ENCODE measurements at places on chromosomes 11 and 22.
A peak's percentile ranks its signal among the peaks of the same experiment; 100 is the strongest.

DNA sequence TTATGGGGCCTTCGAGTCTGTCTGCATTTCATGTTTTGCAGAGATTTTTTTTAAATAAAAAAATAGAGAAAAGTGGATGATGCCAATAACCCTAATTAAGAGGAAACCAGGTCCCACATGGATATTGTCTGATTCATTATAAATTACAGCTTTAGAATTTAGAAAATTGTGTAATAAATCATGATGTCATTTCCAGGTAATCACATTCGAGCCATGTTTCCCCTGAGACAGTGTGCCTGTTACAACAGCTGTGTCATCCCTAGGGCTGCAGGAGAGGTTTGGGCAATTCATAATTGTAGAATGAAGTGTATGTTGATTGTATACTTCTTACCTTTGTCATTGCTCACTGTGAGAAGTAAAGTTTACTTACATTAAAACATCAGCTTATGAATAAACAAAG lies 38.3 kb downstream of the NCAM1 start:
- DNase-seq: no peak

- DNase-seq: peak; percentile 45
Observed at GRCh38 chr22:40525250-40525884, 111.2 kb downstream of the MRTFA start.

GRCh38 chr11:31722754-31723153 lies 88.4 kb downstream of the PAX6 start:
- no peak for DNase-seq

DNA sequence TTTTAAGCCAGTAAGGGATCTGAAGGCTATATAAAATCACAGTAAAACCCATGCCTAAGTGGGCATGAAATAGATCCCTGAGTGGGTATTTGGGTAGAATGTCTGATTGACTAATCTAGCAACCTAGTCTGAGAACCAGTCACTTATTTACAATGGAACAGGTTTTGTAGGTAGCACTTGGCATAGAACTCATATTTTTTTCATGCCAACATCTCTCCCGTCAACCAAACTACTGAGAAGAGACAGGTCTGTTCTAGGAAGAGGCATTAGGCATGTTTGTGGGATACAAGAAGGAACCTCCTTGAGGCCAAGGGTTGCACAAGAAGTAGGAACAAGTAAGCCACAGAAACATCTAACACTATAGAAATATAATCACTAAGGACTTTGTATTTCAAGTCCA lies 840.4 kb upstream of the TENM4 start:
- no peak for DNase-seq

DNA sequence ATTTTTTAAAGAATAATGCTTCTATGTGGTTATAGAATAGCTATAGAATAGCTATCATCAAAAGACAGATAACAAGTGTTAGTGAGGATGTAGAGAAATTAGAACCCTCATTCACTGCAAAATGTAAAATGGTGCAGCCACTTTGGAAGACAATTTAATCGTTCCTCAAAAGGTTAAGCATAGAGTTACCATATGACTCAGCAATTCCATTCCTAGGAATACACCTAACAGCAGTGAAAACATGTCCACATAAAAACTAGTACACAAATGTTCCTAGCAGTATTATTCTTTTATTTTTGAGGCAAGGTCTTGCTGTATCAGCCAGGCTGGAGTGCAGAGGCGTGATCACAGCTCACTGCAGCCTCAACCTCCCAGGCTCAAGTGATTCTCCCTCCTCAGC lies 34.0 kb downstream of the RTL6 start:
- no peak for DNase-seq

GRCh38 chr11:122807731-122808477 lies 30.4 kb upstream of the CRTAM start:
- no peak for DNase-seq

- DNase-seq: no peak
Observed at GRCh38 chr22:31526270-31526669, 29.9 kb downstream of the SFI1 start.

DNA sequence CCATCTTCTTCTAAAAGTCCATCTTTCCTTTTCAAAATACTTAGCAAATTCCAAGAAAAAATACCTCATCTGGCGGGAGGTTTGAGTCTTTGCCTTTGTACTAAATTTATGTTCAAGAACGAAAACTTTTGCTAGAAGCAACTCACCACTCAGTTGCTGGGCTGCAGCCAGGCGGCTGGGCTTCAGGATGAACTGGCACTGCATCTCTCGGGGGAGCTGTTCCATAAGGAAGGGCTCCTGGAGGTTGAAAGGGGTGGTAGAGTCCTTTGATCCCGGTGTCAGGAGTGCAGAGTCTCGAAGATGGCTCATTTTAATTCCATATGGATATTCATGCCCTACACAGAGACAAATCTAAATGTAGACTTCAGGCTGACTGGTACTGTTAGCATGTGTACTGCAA lies 105.8 kb downstream of the ARHGAP20 start:
- DNase-seq: no peak

DNA sequence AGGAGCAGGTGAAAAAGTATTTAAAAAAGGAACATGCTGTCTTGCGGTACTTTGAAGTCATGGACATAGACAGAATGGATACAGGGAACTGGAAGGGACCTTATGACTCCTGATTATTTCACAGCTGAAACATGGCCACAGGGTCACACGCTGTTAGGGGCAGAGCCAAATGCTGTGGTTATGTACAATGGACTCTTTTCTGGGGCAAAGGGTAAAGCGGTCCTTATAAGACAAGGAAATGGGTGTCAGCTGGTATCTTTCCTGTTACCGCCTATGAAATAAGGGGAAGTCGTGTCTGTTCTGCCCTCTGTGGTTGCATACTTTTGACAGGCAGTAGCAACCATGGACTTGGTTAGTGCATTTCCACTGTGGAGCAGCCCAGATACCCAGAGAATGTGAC lies 12.8 kb upstream of the ST14 start:
- DNase-seq: no peak

DNA sequence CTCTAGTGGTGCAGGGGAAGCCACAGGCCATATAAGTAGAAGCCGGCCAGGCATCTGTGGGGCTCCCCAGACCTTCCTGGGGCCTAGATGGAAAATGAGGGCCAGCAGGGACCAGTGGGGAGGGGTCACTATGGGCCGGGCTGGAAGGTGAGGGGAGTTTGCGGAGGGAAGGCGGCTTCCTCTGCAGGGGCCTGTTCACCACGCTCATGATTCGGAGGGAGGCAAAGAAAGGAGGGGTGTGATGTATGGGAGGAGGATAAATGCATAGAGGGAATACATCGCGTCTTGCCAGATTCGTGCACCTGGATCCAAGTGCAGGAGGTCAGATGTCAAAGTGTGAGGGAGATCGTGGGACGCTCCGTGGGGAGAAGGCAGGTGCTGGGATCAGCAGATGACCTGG lies 6.9 kb downstream of the SLC16A8 start:
- DNase-seq: no peak

DNA sequence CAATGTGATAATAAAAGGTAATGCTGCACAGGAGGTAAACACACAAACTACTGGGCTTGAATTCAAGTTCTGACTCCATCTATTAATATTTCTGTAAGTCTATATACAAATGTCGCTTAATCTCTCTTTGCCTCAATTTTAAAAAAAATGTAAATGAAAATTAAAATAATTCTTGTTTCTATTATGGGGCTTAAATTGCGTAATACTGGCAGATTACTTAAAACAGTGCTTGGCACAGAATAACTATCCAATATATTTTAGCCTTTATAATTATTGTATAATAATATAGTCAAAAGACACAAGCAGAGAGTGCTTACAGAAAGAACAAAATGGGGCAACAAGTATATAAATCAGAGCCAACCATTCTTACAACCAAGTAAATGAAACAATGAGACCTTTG lies 489.1 kb downstream of the CNTN5 start:
- DNase-seq: no peak

DNA sequence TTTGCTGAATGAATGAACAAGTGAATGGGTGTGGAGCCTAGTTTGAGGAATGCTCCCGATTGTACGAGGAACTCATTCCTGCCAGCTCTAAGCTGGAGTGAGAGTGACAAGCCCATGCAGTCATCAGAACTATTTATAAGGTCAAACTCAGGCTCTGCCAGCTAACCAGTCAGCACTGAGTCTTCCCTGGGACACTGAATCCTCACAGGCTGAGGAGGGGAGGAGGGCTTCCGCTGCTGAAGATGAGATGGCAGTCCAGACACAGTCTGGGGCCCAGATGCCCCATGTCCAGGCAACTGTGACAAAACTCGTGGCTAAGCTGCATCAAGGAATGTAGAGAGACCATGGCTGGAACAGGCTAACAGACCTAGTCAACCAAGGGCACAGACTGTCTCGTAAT lies 4.0 kb downstream of the LRP4 start:
- no peak for DNase-seq

- DNase-seq: no peak
Observed at GRCh38 chr11:116731097-116731761, 41.6 kb downstream of the BUD13 start.

DNA sequence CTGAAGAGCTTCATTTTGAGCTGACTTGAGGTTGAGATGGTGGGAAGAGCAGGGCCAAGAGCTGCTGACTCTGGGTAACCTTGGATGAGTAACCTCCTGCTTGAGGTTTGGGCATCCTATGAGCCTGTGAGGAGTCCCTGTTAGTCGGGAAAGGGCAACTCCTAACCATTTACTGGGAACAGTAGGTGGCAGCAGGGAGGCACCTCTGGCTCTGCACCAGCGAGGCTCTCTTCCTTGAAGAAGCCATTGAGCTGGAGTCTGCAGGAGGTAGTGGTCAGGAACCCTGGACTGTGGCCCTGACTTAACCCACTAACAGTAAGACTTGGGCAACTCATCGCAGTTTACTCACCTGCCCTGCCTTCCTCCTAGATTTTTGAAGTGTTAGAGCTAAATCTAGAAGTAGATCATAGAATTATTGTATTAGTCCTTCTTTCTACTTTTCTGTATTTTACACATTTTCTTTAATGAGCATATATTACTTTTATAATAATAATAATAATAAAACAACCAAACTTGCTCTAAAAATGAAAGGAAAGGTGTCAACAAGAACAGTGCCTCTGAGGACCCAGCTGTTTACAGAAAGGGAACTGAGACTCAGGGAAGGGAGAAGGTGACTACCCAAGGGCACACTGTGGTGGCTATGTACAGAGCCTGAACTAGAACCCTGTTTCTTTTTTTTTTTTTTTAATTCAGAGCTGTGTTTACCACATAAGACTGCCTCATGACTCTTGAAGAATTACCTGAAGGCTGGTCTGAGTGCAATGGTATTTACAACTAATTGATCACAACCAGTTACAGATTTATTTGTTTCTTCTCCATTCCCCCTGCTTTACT lies 47.5 kb downstream of the MEI1 start:
- DNase-seq: no peak

- DNase-seq: no peak
Observed at GRCh38 chr11:119739021-119739703, 10.2 kb upstream of the NECTIN1 start.

DNA sequence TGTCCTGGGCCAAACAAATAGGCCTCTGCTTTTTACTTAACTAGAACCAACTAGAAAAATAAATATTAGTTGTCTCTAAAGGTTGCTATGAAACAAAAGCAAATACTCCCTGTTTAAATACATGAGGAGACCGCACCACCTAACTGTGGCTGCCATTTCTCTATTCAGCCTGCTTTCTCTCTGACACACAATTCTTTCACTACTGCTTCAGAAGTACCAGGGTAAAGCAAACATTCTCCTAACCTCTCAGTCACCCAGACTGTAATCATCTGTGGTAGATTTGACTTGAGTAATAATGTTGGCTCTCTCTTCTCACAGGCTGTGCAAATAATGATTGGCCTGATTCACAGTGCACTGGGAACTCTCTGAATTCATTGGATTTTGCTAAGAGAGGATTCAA lies 41.0 kb upstream of the MS4A8 start:
- DNase-seq: no peak

- no peak for DNase-seq
Observed at GRCh38 chr11:123601743-123602142, 52.7 kb downstream of the SCN3B start.

DNA sequence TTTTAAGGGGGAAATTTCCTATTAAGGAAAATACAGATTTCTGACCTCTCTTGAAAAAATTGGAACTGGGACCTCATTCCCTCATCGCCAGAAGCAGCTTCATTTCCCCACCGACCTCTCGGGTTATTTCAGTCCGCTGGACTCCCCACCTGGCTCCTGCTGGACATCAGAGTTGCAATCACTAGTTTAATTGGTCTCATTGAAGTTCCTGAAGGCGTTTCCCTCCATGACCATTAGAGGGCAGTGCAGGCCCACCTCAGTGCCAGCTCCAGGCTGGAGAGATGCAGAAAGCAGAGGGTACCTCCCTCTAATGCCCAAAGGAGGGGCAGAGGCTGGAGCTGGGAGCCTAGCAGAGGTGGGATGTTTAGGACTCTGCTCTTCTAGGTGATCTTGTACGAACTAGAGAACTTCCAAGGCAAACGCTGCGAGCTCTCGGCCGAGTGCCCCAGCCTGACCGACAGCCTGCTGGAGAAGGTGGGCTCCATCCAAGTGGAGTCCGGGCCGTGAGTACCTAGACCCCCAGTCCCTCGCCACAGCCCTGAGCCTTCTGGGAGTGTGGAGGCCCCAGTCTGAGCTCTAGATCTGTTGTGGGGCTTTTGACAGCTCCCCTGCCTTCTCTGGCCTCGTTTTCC lies 2.7 kb downstream of the CRYBB3 start:
- no peak for DNase-seq

DNA sequence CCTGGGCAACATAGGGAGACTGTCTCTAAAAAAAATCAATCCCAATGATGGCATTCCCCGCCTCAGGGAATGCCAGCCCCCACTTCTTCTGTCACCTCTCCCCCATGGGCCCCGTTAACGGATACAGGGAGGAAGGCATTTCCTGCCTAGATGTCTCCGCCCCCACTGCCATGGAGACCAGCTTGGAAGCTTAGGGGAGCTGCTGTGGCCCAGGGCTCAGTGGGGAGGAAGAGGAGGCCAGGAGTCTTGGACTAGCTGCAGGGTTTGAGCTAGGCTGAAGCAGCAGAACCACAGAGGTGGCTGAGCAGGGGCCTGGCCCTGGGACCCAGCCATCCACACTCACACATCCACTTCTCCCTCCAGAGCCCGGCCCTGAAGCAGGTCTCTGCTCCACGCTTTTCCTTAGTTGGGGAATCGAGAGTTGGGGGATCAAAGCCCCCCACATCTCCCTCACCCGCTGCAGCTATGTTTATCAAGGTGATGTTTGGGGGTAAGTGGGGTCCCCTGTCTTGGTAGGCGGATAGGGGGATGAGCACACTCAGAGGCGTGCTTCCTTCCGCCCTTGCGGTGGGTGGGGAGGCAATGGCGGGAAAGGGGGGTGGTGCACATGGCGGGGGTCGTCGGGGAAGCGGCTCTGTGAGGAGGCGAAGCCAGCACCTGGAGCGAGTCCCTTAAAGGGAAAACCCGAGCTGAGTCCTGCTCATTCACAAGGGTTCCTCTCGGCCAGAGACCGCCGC lies at the start of gene C22orf15:
Gene C22orf15 (plus strand): TSS at position 149 of the 737 bp plus-strand sequence. CDS start 317 bp downstream, at position 466.
- DNase-seq: no peak

- DNase-seq: no peak
Observed at GRCh38 chr11:8374716-8375115, 111.0 kb upstream of the LMO1 start.

GRCh38 chr22:41395531-41396240 lies 13.9 kb downstream of the TEF start:
- DNase-seq: no peak

DNA sequence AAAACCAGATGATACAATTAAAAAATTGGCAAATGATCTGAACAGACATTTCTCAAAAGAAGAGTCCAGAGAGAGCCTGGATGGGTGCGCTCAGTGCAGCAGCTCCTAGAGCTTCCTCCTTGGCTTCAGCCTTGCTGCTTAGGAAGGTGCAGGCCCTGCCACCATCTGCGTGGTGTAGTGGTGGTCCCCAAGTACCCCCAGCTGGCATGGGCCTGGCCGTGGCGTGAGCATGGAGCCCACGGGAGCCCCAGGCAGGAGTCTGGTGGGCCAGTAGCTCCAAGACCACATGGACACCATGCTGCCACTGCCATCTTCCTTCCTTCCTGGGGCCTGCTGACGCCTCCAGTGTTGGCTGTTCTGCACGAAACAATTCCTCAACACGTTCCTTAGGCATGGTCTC lies 20.5 kb downstream of the THY1 start:
- no peak for DNase-seq

Measured in stimulated activated CD8-positive, alpha-beta memory T cell treated with anti-CD3 and anti-CD28 coated beads, Interleukin-4, amount 100 ng/mL, for 1 hour (primary cell).